ENCODE measurements at places on chromosomes 6 and 20. TPM values are rescaled to one million over a fixed set of nuclear protein-coding genes. Genes with fewer than 3 reads are reported as not detected.

NTSR1 gene
- total RNA-seq, result 0.61 TPM

GLP1R gene
- 1.3 TPM for total RNA-seq

TMEM200A gene
- total RNA-seq, result 0.72 TPM

WFDC6 gene
- total RNA-seq, result not detected

Data from lower leg skin (tissue), 4 donors.